ENCODE measurements at places on chromosomes 7 and 10.
A peak's percentile ranks its signal among the peaks of the same experiment; 100 is the strongest.

DNA sequence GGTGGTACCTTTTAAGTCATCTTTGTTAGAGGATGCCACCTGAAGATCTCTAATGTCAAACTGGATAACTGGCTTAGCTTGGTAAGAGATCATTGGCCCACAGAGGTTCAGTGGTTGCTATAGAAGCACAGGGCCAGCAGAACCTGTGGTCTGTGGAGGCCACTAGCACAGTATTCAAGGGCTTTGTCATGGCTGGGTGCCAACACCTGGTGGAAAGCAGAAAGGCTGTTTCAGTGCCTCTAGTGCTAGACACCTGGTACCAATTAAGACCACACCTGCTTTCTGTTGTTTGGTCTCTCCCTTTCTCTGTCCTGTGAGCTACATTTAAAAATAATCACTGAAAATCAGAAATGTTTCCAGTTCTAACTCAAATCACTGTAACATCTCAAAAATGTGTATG lies 10.0 kb upstream of the PCGF5 start:
- DNase-seq = no peak

- DNase-seq = no peak
These were observed 733 bp downstream of the PRKCQ start for GRCh38 chr10:6579183-6579903.

GRCh38 chr10:12869427-12869826 lies 132.1 kb downstream of the CCDC3 start:
- DNase-seq = no peak

GRCh38 chr10:110311357-110311949 lies 6.7 kb upstream of the SMNDC1 start:
- DNase-seq = peak; percentile 13

GRCh38 chr7:84647797-84648757 lies 453.5 kb upstream of the SEMA3A start:
- DNase-seq = no peak

DNA sequence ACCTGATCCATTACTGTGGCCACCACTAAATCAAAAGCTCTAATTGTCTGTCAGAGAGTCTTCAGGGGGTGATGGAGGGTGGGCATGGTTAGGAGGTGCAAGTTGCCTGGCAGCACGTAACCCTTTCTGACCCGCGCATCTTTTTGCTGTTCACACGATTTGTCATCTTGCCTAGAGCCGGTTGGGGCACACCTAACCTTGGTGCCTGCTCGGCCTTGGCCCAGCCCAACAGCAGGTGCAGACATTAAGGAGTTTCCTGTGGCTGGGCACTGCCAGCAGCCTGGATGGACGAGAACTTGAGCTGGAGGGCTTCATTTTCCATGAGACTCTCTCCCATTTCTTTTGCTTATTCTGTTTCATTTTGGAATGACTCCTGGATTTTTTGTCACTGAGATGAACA lies 41.0 kb upstream of the PTF1A start:
- no peak for DNase-seq

- no peak for DNase-seq
These were observed 494.0 kb downstream of the TNS3 start for GRCh38 chr7:47087866-47088265.

- no peak for DNase-seq
These were observed 3.4 kb downstream of the GPR15LG start for GRCh38 chr10:84176836-84177474.

- DNase-seq = no peak
These were observed 17.1 kb downstream of the GBX1 start for GRCh38 chr7:151150388-151150787.

DNA sequence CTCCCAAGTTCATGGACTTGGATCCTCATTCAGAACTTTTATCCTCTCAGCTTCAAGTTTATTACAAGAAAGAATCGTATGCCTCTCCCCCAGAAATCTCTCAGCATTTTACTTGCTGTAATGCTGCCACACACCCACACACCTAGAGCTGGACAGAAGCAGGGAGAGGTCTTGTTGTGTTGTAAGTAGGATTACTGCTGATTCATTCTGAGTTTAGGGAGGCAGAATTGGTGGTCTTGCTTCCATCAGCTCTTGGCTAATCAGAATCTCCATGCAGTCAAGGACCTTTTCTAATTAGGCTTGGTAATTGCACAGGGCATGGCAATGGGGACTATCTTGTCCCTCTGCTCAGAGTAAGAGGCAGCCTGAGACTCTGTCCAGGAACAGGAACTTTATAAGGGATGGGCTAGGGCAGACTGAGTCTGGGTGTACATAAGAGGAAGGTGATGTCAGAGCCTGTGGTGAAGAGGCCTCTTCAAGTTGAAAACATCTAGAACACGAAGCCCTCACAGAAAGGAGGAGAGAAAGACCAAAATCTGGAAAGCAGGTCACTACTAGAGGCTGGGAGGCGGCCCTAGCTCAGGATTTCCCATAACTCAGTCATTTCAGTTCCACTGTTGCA lies 7.0 kb upstream of the PTPRE start:
- DNase-seq = no peak

DNA sequence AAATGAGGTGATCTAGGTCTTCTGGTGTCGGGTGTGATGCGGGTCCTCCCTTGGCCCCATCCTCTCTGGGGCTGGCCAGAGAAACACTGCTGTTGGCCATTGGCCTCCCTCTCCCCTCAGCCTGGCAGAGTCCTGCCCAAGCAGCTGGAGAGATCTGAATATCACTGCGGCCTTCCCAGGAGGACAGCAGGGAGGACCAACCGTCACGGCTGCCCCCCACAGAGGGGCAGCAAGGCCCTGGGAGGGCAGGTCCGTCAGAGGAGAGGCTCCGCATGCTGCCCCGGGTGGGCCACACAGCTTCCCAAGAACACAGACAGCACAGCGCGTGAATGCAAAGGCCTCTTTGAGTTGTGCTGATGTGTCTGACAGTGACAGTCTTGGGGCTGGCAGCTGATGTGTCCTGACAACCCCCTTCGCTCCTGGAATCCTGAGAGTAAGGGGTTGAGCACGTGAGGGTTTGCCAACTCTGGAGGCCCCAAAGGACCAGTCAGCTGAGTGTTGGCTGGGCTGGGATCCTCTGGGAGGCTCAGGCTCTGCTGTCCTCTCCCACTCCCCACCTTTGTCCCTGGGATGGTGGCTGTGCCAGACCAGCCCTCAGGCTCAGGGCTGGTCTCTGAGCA lies 132.5 kb upstream of the UNC5B start:
- DNase-seq = no peak

- no peak for DNase-seq
These were observed 4.3 kb downstream of the CLIP2 start for GRCh38 chr7:74293577-74293908.

- DNase-seq = no peak
These were observed 104.6 kb downstream of the WDR37 start for GRCh38 chr10:1160561-1161314.

DNA sequence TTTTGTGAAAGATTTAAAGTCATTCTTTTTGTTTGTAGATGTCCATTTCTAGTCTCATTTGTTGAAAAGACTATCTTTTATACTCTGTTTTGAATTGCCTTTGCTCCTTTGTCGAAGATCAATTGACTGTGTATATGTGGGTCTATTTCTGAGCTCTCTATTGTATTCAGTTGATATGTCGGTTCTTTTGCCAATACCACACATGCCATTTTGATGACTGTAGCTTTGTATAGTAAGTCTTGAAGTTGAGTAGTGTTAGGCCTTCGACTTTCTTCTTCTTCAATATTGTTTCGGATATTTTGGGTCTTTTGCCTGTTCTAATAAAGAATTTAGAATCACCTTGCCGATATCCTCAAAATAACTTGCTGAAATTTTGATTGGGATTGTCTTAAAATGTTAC lies 104.5 kb downstream of the CCSER2 start:
- no peak for DNase-seq

- no peak for DNase-seq
These were observed 18.3 kb upstream of the PPIF start for GRCh38 chr10:79328737-79329504.

Data from stimulated activated CD4-positive, alpha-beta T cell treated with anti-CD3 and anti-CD28 coated beads, TNF-alpha, amount 100 ng/mL, for 4 hours (primary cell).